ENCODE measurements at places on chromosomes 3 and 15.

DNA sequence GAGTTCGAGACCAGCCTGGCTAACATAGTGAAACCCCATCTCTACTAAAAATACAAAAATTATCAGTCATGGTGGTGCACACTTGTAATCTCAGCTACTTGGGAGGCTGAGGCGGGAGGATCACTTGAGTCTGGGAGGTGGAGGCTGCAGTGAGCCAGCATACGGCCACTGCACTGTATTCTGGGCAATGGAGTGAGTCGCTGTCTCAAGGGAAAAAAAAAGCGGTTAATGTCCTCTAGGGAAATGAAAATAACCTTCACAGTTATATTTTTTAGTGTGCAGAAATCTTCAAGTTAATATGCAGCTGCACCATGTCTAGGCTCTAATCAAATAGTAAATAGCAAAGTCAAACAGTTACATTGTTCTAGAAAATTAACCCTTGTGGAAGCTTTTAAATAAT is 14.8 kb downstream of the CEP19 start:
- no peak for DNase-seq

DNA sequence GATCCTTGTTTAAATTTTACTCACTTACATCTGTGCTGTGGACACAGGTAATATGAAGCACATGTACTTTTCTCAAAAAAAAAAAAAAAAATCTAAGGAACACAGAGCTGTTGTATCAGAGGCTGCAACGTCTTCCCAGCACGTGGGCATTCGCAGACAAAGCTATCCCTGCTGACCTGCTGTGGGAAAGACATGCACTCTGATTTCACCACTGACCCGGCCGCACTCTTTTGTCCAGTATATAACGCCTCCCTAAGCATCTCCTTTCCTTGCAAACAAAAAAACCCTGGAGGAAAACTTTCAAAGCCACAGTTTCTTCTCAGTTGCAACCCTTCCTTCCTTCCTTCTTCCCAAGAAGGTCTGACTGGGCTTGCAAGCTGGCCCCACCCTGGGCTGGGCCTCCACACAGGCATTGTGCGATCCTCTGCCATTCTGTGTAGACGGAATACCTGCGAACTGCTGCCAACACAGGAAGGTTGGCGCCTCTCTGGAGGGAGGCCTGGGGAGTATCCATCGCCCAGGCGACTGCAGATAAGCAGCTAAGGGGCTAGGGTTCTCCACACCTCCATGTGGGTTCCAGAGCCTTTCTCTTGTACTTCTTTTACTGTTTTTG is 50.8 kb downstream of the SLC12A8 start:
- no peak for DNase-seq

GRCh38 chr3:71513515-71513914 is 70.0 kb downstream of the FOXP1 start:
- no peak for DNase-seq

GRCh38 chr3:59843821-59844220 is 794.0 kb upstream of the CFAP20DC start:
- no peak for DNase-seq

- DNase-seq: no peak
Measured at GRCh38 chr15:85630311-85630710, 164.4 kb downstream of the KLHL25 start.

DNA sequence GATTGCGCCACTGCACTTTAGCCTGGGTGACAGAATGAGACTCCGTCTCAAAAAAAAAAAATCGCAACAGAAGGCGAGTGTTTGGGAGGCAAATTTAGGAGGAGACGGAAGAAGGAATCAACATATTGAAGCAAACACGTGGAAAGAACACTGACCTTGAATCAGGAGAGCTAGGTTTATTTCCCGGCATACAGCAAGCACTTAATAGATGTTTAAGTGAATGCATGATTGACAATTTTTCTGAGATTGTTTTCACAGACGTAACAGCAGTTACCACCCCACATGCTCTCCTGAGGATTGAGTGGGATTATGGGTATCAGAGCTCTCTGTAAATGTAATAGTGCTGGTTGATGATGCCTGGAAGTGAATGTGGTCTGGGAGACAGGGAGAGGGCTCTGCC is 5.6 kb upstream of the RPP25 start:
- DNase-seq: no peak

DNA sequence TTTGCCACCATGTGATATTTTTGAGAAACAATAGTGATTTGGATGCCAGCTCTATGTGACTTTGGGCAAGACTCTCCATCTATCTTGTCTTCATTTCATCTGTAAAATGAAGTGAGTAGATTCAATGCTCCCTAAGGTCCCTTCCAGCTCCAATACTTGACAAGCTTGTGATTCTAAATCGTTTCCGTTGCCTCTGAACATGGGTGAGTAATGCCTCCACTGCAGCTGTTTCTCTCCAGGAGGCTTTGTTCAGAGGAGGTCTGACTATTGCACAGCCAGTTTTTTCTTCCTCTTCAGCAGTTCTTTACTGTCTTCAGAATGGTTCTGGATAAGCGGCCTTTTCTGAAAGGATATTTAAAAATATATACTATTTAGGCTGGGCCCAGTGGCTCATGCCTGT is 14.8 kb upstream of the TMOD3 start:
- no peak for DNase-seq

Data from D341Med (cell line).